HAP-1 (cell line): ENCODE measurements at places on chromosomes 11 and 22.

DNA sequence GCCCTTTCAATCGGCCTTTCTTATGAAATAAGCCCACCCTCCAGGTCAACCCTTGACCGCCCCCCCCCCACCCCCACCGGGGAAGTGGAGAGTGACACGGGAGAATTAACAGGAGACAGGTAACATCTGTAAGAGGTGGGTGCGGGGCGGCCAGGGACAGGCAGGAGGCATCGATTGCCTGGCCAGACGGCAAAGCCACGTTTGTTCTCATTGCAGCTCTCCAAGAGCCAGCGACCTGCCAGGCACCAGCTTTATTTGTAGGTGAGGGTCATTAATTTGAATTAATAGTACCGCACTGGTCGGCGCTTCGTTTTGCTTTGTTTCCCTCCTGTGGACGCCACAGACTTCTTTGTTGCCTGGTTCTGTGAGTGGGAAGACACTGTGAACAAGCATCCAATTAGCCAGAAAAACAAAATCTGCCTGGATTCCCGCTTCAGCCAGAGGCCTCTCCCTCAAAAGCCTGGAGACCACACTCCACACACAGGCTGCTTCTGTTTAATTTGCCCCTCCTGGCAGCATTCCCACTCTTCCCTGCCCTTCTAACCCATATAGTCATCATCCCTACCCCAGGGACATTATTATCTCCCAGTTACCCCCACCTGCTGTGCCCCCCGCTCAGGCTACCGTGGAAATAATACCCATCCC is 104.5 kb upstream of the OPCML start:
- DNase-seq, result no peak

DNA sequence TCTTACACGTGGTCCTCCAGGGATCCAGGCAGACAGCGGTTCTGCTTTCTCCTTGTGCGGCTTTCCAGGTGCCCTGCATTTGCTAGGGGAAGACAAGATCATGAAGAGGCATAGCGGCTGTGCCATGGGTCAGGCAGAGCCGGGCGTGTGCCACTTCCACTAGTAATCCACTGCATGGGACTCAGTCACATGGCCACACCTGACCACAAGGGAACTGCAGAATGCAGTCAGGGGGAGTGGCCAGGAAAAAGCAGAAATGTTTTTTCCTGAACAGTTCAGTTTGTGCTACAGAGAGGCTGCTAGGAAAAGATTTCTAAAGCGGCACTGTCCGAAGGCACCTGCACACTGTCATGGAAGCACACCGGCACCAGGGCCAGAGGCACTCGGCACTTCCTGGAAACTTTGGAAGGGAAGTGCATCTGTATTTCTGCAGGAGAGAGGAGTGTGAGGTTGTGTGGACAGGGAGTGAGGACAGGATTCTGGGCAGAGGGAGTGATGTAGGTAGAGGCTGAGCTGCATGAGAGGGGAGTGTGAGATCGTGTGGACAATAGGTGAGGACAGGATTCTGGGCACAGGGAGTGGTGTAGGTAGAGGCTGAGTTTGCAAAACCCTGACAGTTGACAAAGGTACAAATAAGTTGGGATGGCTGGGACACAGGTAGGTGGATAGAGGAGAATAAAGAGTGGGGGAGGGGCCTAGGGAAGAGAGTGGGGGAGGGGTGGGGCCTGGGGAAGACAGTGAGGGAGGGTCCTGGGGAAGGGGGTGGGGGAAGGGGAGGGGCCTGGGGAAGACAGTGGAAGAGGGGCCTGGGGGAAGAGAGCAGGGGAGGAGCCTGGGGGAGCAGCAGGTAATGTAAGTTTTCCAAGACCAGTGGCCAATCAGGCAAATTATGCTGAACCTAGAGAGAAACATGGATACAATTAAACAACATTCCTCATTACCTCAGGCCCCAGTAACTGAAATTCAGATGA is 1436.3 kb downstream of the TBC1D22A start:
- no peak for DNase-seq

- no peak for DNase-seq
Measured at GRCh38 chr22:49266561-49267519, 560.8 kb downstream of the BRD1 start.

DNA sequence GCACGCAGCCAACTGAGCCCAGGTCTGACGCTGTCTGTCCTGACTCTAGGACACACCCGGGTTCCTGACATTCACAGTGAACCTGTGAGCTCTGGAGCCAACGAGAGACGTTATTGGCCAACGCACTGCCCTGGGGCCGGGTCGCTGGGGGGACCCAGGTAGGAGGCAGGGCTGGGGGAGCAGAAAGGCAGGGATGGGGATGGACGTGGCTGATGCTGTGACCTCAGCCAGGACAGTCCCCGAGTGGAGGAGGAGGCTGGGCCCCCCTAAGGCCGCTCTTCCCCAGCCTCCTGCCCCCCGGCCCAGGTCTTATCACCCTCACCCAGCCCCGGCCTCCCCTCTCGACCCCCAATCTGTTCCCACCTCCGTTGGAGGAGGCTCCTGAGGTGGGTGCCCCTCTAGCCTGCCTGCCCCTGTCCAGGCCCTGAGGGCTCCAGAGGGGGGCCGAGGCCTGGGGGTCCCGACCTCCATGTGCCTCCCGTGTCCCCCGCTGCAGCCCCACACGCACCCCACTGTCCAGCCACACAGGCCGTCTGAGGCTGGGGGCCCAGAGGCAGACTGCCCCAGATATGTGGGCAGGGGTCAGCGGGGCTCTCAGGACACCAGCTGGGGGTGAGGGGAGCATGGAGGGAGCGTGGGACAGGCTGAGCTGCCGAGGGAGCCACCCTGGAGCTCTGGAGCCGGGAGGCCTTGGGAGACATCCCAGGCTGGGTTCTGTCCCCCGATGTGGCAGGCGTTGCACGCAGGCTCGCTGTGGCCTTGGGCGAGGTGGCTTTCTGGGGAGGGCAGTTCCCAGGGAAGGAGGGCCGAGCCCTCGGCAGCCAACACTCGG is 29.2 kb upstream of the MUC5AC start:
- DNase-seq, result no peak

DNA sequence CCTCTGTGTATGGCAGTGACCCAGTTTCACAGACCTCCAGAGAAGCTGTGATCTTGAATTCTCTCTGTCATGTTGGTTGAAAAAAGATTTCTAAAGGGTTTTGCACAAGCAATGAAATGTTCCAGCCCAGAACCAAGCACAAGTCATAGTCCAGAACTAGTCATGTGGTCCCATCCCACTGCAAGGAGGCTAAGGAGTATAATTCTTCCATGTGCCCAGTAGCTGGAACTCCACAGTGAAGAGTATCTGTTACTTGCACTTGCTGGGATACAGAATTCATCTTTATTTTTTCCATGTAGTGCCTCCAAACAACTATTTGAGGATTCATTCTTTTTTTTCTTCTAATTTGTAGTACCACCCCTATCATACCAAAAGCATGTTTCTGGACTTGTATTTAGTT is 9.9 kb upstream of the MMP8 start:
- no peak for DNase-seq

GRCh38 chr22:29479417-29480261 is at the start of gene NEFH:
NEFH (plus strand) TSS chr22:29480218; CDS start chr22:29480263, 45 bp downstream.
- no peak for DNase-seq

GRCh38 chr11:409008-409599 is 5.7 kb downstream of the SIGIRR start:
- no peak for DNase-seq

GRCh38 chr11:31786996-31787685 is 24.0 kb downstream of the PAX6 start:
- no peak for DNase-seq

- DNase-seq, result no peak
Measured at GRCh38 chr11:27012234-27012921, 18.5 kb downstream of the FIBIN start.

- DNase-seq, result peak; percentile 29
Measured at GRCh38 chr11:120079750-120080610, 57.9 kb downstream of the TRIM29 start.

GRCh38 chr22:49514211-49514610 is 313.5 kb downstream of the BRD1 start:
- no peak for DNase-seq

DNA sequence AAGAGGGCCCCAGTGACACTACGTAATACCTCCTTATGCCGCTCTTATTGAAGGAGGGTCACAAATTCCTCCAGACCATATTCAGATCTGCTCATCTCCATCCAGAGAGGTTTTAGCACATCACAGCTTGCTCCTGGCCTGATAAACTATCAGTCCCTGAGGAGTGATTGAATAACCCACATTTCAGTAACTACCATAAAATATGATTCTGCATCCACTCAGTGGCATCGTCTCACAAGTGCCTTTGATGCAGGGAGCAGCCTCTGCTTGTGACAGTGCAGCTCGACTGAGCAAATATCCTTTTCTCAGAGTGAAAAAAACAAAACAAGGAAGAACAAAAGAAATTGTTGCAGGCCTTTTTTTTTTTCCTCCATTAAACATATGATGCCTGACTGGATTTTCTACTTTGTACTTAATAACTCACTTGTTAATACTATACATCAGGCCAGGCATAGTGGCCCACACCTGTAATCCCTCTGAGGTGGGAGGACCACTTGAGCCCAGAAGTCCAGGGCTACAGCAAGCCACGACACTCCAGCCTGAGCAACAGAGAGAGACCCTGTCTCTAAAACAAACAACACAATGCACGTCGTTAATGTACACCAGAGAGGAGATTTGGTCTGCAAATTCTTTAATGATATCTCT is 64.5 kb downstream of the DDX10 start:
- no peak for DNase-seq

DNA sequence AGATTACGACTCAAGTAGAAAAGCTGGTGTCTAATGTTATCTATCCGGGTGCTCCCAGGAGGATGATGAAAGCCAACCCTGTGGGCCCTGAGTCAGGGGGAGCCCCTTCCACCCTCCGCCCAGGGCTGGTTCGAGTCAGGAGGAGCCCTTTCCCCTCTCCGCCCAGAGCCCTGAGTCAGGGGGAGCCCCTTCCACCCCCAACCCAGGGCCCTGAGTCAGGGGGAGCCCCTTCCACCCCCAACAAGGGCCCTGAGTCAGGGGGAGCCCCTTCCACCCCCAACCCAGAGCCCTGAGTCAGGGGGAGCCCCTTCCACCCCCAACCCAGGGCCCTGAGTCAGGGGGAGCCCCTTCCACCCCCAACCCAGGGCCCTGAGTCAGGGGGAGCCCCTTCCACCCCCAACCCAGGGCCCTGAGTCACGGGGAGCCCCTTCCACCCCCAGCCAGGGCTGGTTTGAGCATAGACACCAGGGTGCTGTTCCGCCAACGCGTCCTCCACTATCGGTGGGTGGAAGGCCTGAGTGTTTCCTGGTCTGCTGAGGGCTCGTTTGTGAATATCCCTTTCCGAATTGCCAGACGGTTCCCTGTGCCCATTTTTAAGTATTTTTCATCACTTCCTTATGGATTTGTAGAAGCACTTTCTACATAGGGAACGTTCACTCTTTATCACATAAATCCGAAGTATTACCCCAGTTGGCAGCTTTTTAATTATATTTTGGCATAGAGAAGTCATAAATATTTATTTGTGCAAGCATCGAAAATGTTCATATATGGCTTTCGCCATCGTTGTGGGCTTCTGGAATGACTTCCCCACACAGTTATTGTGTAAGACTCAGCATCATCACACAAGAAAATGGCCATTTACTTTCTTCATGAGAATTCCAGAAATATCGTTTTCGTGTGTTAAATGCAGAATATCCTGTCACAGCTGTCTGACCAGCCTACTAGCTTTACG is 380.6 kb downstream of the BRD1 start:
- no peak for DNase-seq

DNA sequence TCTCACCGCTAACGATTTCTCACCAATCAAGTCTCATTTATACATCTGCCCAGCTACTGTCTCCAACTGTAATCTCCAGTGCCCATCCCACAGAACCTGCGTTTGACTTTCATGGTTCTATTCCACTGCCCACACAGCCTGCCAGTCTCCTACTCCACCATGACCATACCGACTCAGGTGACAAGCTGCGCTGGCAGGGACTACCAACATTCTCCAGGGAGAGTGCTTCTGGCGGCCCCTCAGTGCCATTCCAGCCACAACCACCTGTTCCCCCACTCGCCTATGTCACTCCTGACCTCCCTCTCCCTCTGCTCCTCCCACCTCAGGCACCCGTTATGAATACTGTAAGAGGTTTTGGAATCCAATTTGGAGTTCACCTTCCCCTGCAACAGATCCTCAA is 108.5 kb upstream of the BID start:
- DNase-seq, result no peak

DNA sequence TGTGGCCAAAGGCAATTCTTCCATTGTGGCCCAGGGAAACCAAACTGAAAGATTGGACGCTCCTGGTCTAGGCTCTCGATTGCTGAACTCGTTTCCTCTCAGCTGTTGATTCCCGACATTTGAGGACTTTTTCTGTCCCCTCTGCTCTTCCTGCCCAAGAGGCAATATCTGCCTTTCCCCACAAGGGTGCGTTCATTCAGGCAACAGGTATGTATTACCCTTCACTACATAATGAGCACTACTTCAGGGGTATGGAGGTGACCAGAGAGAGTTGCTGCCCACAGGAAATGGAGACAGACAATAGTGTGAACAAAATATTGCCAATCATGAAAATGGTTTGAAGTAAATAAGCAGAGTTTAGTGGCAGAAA is 8.2 kb downstream of the PTH start:
- no peak for DNase-seq

DNA sequence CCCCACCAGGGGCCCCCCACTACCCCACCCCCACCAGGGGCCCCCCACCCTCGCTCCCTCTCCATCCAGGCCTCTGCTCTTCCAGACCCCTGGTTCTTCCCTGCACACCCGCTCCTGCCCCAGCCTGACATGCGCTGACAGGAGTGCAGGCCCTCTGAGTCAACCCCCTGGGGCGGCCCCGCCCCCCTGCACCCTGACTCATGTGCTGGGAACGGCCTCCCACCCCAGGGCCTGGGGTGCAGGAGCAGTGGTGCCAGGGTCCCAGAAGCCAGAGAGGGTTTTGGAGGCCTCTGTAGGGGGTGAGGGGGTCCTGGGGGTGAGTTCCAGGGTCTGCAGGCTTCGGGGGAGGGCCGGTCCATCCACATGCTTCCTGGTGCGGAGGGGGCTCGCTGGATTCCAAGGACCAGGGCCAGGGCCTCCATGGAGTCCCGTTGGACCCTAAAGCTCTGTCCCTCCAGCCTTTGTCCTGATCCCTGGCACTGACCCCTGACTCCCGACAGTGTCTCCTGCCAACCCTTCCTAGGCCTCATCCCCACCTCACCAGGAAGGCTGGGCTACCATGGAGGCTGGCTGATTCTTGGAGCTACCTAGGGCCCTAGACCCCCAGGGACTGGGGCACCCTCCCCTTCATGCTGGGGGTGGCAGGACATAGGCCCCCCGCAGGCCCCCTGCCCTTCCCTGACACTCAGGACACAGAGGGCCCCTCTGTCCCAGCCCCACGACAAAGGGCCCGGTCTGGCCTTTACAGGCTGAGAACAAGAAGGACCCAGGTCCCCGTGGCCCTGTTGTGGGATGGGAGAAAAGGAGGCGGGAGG is 583 bp upstream of the PKP3 start:
- DNase-seq, result no peak

- DNase-seq, result peak; percentile 42
Measured at GRCh38 chr22:20021196-20022181, 579 bp downstream of the TANGO2 start.

- DNase-seq, result no peak
Measured at GRCh38 chr22:49333206-49333605, 494.5 kb downstream of the BRD1 start.

DNA sequence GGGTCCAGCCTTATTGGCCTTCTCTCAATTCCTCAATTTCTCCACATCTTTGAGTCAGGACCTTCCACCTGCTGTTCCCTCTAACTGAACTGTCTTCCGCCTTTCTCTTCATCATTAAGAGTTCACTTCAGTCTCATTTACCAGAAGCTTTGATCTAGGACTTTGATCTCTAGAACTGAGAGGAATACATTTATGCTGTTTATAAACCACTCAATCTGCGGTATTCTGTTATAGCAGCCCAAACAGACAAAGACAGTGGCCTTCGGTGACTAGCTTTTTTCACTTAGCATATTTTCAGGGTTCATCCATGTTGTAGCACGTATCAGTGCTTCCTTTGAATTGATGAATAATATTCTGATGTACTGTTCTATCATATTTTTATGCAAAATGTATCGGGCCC is 10.5 kb downstream of the CLPB start:
- DNase-seq, result no peak
